ENCODE measurements at places on chromosomes 11 and 22.

- no peak for DNase-seq
Observed at GRCh38 chr22:48659404-48659996, 1168.2 kb downstream of the BRD1 start.

DNA sequence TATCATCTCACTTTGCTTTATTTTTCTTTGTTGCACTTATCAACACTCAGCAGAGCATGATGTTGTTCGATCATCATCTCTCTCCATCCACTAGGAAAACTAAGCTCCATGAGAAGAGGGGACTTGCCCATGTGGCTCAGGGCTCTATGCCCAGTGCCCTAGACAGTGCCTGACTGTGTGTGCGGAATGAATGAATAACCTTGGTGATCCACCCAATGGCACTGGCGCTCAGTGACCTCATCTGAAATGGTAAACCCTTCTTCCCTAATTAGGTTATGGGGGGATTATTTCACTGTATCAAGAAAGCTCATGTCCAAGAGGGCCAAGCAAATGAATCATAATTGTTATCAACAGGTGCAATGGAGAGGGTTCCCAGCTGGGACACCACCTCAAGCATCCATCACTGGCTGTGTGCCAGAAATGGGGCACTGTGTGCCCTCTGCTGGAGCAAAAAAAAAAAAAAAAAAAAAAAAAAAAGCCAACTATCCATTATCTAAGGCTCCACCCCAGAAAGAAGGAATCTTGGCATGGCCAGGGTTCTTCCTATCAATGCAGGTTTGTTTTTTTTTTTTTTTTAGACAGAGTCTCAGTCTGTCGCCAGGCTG, 172.6 kb downstream of the LARGE1 start:
- DNase-seq: no peak

DNA sequence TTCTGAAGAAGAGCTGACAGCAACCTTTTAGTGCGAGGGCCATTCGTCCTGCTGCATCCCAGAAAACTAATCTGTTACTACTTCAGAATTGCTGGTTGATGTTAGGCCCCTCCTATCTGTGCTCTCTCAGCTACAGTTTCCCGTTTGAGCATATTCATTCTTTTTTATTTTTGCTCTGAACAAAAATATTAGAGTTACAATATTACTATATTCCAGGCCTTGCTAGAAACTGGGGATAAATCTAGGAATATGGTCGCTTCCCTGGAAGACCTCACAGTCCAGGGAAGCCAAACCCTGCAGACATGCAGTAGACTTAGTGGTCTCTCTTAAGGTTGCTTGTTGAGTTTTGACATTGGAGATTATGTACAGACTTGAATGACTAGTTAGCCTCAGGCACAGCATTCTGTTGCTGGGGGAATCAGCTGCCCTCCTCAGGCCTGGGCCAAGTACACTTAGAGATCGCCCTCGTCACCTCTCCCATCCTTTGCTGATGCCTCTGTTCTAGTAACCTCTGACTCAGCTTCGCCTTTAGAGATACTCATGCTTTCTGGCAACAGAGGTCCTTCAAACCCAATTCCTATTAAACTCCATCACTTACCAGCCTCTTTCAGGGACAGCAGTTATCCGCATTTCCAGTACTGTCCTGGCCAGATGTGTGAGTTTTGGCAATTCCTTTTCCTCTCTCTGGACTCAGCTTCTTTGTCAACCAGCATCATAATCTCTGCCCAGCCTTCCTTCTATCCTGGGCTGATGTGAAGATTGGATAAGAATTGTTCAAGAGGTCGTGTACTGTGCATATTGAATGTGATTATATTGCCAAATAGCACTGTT, 698 bp upstream of the ANAPC15 start:
- DNase-seq: no peak

DNA sequence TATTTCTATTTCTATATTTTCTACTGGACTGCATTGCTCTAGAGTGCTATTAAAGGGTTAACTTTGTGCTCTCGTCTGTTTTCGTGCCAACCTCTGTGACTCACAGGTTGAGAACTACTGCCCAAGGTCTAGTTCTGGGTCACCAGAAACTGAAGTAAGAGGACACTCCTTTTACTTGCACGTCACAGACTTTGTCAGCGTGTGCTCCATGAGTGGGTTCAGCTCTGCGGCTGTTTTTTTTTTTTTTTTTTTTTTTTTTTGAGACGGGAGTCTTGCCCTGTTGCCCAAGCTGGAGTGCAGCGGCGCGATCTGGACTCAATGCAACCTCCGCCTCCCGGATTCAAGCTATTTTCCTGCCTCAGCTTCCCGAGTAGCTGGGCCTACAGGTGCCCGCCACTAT, 49.8 kb downstream of the CLMP start:
- DNase-seq: no peak

- no peak for DNase-seq
Observed at GRCh38 chr22:48744967-48745841, 1082.5 kb downstream of the BRD1 start.

- DNase-seq: no peak
Observed at GRCh38 chr11:69156673-69157155, 979 bp downstream of the SMIM38 start.

DNA sequence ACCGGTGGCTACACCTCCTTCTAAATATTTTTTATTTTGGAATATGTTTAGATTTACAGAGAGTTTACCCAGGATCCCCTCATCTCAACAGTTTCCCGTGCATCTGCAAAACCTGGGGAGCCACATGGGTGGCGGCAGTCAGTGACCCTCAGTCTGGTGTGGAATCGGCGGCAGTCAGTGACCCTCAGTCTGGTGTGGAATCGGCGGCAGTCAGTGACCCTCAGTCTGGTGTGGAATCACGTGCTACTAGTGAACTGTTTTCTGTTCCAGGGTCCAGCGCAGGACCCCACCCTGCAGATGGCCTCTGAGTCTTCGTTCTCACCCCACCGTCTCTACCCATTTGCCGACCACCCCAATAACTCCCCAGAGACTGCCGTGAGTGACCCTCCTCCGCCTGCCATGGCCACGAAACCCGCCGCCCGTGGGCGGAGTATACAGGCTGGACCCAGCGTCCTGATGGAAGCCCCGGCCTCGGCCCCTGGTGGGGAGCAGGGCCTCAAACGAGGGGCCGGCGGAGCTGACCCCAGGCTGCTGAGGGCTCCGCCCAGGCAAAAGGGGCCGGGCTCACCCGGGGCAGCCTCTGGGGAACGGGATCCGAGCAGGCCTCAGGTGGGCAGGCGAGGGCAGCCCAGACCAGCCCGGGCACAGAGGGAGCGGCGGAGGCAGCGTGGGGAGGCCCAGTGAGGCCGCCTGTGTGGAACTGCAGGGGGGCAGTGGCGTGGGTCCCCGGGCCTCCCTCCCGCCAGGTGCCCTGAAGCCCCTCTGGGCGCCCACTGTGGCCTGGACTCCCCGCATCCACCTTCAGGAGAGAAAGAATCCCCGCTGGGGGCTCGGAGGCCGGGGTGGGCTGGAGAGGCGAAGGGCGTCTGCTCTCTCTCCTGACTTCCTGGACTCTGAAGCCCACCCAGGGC, 2.5 kb downstream of the IL17REL start:
- DNase-seq: no peak

- DNase-seq: no peak
Observed at GRCh38 chr11:69654660-69655478, 13.9 kb downstream of the CCND1 start.

DNA sequence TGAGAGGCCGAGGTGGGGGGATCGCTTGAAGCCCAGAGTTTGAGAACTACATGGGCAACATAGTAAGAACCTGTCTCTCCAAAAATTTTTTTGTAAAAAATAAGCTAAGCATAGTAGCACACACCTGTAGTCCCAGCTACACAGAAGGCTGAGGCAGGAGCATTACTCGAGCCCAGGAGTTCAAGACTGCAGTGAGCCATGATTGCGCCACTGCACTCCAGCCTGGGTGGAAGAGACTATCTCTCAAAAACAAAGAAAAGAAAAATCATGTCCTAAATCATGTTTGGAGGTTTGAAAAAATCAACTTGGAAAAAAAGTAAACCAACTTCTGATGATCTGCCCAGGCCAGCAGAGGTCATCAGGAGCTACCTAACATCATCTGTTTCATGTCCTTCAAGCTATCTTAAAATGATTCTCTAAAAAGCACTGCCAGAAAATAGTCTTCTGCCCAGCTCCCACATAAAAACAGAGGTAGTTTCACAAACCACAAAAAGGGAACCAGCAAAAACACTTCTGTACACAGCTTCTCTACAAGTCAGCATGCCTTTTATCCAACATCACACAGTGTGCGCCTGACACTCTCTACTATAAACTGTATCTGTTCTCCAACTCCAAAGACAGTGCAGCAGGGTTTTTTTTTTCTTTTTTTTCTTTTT, 165.0 kb downstream of the SOX6 start:
- no peak for DNase-seq

DNA sequence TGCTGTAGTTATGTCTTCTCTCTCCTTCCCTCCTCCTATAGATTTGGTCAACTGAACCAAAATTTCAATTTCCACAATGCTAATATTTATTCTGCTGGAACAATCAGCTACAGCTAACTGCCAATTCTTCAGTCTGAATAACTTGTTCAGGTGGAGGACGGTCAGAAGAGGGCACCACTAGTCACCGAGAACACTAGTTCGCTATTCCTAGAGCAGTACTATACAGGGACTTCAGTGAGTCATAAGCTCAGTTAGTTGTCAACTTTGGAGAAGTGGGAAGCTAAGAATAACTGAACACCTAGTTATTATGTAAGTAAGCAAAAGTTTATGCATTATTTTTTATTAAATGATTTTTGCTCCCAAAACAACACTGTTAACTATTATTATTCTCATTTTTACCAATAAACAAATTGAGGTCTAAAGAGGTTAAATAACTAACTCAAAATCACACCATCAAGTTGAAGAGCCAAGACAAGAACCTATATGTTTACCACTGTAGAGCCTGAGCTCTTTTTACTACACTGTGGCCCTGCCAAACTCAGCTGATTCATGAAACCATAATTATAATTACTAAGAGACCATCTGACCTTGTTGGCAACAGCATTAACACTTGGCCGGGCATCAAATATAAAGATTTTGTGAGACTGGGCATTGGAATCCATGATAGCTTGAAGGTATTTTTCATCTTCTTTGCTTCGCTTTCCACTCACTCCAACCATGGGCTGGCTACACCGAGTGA, 59.0 kb downstream of the CEP57 start:
- peak; percentile 15 for DNase-seq

DNA sequence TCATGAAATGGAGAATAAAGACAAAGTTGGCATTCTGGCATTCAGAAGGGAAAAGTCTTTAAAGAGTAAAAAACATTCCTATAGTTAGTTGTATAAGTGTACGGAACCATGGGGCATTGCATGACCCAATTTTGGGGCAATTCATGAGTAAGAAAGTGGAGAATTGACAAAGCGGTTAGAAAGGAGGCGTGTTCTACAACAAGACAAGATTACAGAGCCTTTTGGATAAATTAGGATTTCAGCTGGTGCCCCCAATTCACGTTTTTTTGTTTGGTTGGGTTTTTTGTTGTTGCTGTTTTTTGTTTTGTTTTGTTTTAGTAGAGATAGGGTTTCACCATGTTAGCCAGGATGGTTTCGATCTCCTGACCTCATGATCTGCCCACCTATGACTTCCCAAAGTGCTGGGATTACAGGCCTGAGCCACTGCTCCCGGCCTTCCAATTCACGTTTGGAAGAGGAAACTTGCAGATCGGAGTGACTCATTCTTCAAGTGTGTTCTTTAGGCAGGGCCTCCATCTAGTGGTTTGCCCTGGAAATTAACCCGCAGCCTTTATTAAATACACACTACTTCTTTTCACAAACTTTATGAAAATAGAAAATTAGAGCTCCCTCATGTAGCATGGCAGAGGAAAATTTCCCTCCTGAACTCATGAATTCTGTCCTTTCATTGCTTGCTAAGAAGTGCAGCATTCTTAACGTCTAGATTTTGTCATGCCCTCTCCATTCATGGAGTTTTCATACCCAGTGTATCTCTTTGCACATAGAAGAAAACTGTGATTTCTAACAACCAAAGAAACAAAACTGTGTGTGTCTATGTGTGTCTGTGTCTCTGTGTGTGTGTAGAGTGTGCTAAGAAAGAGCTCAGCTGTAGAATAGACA, 118.1 kb downstream of the BBOX1 start:
- DNase-seq: no peak

GRCh38 chr22:26609287-26609686, 8.5 kb downstream of the CRYBB1 start:
- DNase-seq: no peak

DNA sequence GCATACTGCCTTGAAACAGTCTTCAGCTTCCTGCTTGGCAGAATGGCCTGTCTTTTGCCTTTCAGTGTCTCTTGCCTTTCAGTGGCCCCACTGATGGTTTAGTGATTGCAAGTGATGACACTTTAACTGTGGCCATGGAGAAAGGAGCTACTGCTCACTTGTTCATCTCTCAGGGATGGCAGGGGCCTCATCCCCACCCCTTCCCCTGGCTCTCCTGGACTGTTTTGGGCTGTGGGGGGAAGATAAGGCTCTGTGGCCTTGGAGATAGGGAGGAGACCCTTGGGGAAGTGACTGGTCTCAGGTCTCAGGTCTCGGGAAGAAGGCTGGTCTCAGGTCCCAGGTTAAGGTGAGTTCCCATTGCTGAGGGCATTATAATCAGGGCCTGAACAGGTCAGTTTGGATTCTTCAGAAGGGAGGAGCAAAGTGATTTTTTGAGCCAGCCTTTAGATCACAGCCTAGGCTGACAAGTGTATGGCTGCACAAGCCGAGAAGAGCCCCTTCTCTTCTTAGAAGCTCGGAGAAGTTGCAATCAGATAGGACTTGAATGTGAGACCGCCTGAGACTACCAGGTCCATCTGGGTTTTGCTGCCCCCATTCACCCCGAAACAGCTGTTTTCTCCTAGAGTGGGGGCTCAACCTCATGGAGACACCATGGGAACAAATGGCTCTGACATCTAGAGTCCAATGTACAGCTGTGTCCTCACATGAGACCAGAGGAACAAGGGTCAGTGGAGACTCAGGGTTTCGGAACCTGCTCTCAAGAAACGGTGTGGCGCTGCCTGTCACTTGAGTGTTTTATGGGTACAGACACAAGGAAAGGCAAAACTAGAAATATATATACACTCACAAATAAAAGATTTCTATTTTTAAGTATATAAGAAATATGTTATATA, 15.9 kb upstream of the P2RY2 start:
- DNase-seq: no peak

DNA sequence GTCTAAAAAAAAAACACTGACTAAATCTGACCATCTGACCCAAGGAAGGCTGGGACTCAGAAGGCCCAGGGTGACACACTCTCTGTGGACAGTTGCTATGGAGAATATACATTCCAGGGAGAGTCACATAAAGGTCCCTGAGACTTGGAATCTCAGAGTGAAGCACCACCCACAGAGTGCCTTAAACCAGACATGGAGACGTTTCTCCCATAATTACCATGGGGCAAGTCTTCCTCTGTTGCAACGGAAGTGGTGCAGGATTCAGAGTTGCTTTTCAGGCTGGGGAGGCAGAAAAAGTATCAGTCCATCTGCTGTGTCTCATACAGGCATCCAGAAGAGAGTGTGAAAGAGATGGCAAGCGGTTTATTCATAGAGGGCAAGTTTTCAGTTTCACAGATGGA, 58.7 kb upstream of the SLN start:
- DNase-seq: no peak

GRCh38 chr11:96540875-96541274, 151.1 kb downstream of the JRKL start:
- no peak for DNase-seq

GRCh38 chr11:119056421-119056999, 495 bp downstream of the HYOU1 start:
- peak; percentile 67 for DNase-seq

All from CD4-positive, alpha-beta T cell treated with Interleukin-12 subunit alpha and Interleukin-12 subunit beta, for 1 hour (primary cell).